Activated naive CD8-positive, alpha-beta T cell treated with anti-CD3 and anti-CD28 coated beads, Interleukin-2, amount 50 U/mL, for 24 hours (primary cell): ENCODE measurements at places on chromosomes 1 and 21.

- DNase-seq, result no peak
Measured at GRCh38 chr21:26366781-26367180, 196.2 kb upstream of the APP start.

GRCh38 chr1:100474834-100475233 is 63.1 kb upstream of the GPR88 start:
- DNase-seq, result no peak

GRCh38 chr1:31954607-31955283 is 16.6 kb upstream of the PTP4A2 start:
- DNase-seq, result no peak

DNA sequence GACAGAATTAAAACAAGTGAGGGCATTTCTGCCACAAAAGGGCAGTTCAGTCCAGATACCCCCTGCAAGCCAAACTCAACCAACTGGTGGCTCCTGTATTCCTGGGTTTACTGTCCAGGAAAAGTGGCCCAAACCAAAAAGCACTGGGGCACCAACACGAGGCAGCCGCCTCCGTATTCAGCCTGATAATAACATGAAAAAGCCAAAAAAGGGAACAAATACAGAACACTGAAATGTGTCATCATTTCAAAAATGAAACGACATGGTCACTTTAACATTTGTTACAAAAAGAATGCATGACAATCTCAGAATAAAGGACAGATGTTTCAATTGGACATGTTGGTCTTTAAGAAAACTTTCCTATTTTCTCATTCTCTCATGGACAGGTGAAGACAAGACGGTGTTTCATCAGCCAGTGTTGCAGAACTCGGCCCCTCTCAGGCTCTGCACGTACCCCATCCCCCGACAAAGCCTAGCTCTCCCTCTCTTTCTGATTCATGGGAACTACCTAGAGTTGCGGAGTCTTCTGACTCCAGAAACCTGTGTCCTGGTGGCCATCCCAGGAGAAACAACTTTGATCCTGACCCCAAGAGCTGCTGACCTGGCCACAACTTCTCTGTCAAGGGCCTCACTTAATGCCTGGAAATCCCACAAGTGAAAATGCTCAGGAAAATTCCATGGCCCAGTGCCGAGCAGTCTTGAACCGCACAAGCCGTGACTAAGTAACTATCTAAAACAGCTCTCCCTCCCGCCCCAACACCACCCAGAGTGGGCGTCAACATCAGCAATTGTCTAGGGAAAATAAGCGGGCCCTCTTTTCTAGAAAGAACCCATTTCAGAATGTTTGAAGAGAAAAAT is 27.1 kb downstream of the ZBTB17 start:
- peak; percentile 56 for DNase-seq

GRCh38 chr1:150507912-150508864 is at the start of gene ECM1:
Gene ECM1 (plus strand): TSS chr1:150508109. CDS start chr1:150508210, 101 bp downstream.
- no peak for DNase-seq

DNA sequence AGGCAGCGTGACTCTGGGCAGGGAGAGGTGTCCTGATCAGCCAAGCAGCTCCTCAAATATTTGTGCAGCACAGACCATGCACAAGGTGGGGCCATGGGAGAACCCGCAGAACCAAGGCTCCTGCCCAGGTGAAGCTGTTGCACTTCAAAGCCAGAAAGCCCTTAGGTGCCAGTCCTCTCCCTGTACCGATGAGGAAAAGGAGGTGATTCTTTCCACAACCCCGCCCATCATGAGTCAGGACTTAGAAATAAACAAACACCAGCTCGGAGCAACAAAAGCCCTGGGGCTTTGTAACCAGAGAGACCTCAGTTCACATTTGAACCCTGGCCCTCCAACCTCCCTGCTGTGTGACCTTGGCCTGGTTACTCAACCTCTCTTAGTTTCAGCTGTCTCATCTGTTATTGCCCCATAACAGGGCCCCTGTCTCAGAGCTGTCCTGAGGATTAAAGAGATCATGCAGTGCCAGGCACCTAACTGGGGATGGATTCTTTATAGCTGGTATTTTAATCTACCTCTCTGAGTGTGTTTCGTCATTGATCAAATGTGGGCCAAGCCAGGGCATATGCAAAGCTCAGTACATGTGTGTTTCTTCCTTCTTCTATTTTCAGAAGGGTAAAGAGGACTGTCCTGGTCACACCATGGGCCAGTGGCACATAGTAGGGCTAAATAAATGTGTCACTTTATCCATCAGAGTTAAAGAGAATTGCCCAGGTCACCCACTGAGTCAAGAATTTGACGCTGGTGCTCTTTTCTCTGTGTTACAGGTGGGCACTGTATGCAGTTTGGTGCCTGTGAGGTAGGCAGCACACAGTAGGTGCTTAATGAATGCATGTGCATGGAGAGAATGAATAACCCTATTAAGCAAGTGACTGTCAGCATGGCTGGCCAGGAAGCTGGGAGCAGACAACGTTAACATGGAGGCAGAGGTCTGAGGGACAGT is 1.4 kb downstream of the LDLRAD1 start:
- no peak for DNase-seq

DNA sequence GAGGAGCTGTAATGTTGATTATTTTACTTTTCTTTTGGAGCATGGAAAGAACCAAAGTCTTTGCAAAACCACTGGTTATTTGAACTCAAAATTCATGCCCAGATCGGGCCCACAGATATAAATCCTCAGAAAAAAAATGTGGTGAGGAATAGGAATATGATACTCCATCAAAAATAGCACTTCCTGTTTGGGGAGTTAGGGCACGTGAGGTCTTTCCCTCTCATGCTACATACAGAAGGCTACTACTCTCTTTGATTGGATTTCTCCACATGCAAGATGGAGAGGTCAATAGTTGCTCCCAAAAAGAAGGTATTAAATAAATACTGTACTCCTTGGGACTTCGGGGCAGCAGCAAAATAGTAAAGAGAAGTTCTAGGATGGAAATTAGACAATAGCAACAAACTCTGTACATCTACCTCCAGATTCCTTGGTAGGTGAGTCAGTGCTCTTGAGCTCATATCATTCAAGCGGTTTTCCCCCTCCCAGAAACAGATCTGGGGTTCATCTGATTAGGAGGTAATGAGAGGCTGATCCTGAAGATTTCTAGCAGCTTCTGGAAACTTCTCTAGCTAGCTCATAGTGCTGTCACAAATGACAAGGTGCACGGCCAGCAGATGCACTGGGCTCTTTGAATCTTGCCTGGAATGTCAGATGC is 47.1 kb downstream of the SLC9C2 start:
- no peak for DNase-seq

DNA sequence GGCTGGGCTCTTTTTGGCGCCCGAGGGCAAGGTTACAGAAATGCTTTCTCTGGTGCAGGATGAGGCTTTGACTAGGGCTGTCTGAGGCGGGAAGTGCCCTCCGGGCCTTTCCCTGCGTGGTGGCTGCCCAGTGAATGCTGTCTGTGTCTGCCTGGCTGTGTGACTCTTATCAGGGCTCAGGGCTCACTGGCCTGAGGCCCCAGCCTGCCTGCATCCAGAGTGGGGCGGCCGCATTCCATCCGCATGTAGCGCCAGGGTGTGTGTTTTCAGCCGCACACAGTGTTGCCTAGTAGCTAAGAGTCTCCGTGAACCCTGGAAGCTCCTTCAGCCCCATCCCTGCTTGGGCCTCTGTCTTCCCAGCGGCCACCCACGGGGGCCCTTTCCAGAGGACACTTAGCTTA is 59.1 kb downstream of the FAAP20 start:
- DNase-seq, result no peak

- DNase-seq, result no peak
Measured at GRCh38 chr1:119637710-119638109, 10.4 kb downstream of the ZNF697 start.

DNA sequence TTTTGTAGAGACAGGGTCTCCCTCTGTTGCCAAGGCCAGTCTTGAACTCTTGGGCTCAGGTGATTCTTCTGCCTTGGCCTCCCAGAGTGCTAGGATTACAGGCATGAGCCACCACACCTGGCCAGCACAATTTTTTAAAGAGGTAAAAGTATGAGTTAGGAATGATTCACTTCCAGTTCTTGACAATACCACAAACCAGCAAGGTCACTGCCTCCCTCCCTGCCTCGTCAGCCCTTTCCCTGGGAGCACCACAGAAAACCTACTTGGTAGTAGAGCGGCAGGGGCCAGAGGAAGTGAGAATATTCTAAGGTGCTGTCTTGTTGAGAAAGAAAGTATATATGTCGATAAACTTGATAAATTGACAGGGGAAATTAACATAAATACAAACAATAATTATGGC is 10.8 kb upstream of the CDA start:
- no peak for DNase-seq

DNA sequence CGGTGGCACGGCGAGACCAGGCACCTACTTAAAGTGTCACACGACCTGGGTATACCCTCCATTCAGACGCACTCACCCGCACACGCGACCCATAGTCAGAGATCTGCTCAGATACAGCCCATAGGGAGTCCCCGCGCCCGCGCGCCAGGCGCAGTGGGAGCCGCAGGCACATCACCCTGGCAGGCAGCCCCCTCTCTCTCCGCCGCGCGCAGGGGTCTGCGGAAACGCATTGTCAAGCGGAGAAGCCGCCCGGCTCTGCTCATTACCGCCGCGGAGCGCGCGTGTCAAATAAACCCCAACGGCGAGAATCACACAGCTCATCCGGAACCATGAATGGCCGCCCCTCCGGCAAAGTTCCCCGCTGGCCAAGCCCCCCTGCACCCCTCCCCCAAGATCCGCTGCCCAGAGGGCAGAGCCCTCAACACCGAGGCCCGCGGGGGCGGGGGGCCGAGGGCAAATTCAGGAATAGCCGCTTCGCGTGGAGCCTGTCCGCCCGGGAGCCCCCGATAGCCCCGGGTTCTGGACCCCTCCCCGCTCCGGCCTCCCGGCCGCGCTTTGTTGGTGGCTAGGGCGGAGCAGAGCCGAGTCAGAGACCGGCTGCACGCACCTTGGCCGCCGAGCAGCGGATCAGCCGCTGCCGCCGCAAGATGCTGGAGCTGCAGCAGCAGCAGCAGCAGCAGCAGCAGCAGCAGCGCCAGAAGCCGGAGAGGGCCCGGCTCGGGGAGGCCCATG is 522 bp downstream of the LRP8 start:
- DNase-seq, result peak; percentile 54

DNA sequence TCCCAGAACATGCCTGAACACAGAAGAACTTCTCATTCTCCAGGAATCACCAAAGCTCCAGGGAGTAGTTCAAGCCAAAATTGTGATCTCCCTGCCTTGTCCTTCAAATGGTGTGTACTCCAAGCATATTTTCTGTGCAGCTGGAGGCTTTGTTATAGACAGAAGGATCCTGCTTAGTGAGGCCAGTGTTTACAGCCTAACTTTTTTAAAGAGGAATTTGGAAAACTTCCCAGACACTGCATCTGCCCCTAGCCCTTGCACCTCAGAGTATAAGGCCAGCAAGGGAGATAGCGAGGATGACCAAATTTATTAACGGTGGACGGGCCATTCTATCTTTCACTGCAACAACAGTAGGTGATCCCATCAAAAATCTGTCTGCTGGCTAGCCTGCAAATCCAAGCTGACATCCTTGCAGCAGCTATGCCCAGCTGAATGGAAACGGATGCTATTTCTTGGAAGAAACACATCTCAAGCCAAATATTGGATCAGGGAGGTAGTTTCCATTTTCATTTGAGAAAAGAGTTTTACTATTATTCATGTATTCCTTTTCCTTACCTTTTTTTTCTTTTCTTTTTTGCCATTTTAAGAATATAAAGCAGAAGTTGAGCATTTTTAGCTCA is 249.8 kb downstream of the USH2A start:
- no peak for DNase-seq

DNA sequence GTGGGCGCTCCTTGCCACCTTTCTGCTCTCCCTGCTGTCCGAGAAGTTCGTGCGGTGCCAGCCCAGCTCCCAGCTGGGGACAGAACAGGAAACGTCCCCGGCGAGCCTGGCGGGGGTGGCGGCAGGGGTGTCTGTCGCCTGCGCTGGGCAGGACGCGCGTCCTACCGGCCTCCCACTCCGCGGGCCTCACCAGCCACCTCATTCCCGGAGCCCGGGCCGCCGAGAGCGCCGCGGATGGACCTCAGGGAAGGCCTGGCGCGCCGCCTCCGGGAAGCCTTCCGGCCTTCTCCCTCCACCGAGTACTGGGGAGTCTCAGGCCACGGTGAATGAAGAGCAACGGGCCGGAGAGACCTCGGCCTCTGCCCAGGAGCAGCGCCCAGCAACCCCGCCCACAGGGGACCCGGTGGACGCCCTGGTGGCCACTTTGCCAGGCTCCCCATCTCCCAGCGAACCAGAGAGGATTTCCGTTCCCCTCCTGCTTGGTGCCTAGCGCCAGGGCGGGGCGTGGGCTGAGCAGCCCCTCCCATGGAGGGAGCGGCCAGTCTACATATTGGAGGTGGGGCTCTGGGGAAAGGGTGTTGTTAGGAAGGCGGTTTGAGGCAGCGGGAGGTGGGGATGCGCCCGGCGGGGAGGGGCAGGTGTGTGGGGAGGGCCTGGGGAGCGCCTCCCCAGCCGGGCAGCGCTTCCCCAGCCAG is 9.5 kb upstream of the TNFRSF14 start:
- DNase-seq, result peak; percentile 82

DNA sequence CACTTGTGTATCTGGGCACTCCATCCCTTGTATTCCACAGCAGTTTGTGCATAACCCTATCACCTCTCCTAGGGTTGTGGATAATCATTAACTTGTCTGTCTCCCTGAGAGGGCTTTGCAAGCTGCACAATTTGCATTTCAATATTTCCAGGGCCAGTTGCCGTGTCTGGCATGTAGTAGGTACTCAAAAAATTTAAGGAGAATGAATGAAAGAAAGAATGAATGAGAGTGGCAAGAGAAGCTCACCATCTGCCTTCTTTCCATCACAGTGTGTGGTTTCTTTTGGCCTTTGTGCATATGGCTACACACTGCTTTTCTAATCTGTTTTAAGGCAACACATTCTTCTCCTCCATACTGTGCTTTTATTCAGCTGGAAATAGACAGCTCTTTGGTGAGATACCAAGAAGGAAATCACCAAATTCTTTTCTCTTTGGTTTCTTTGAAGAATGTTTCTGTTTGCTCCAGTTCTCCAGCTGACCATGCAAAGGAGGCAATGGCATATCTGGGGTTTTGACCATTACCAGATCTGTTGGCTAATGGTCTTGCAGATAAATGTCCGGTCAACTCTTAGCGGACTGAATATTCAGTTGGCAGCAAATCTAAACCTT is 49.4 kb downstream of the NGF start:
- no peak for DNase-seq

GRCh38 chr1:151165738-151166504 is at the start of the genes LYSMD1 and SCNM1:
Gene LYSMD1 (minus strand): TSS chr1:151165902. CDS start chr1:151165258, 644 bp downstream.
Gene SCNM1 (plus strand): TSS chr1:151166144. CDS start chr1:151166153, 9 bp downstream.
- peak; percentile 93 for DNase-seq

DNA sequence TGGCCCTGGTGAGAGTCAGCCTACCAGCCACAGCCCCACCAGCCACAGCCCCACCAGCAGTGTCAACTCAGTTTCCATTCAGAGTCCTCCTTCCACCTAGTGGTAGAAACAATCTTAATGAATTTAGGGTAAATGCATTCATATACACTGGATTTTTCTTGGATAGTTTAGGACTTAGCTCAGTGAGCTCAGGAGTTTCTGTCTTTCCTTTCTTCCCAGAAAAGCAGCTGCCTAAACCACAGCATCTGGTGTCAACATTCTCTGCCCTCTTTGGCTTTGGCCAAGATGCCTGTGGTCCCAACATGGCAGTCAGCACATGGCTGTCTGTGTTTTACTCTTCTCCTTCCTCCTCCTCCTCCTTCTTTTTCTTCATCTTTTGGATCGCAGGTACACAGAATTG is 94.0 kb downstream of the CLIC6 start:
- DNase-seq, result no peak
